ENCODE measurements at places on chromosomes 13 and 19.

DNA sequence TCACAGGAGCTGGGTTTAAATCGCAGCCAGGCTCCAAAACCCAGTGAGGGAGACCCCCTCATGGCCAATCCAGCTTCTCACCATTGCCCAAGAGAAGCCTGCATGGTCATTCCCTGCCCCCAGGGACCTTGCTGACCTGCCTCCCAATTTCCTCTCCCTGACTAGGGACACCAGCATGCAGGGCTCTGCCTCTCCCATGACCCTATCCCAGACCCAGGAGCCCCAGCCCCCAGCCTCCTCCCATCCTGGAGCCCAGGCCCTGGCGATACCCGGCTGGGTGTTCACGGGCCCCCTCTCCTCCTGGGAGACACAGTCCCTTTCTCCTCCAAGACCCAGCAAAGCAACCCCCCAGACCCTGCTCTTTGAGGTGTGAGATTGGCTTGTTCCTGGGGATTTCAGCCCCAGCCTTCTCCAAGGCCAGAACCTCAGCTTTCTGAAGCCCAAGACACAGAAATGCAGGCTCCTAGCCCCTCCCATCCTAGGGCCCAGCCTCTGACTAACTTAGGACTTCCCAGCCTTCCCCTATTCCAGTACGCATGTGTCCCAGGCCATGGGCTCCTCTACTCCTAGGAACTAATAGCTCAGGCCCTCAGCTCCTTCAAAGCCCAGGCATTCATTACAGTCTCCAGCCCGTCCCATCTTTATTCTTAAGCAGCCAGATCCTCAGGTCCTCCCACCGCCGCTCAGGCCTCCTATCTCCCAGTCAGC lies 1.1 kb downstream of the GYS1 start:
- DNase-seq: peak; percentile 56

DNA sequence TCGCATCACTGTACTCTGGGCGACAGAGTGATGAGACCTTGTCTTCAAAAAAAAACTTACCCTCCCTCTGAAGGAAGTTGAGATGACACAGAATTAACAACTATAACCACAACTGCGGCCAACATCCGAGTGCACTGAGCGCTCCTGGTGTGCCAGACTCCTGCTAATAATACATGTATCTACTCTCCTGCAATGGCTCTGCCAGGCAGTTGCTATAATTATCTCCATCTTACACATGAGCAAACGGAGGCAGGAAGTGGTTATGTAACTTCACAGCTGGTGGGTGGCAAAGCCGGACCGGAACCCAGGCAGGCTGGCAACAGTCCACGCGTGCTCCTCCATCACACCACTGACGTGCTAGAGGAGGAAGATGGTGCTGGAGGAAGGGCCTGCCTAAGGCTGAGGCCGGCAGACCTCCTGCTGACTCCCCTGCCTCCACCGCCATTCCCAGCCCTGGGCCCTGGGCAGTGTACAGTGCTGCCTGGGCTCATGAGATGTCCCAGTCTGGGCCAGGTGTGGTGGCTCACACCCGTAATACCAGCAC lies 12.6 kb downstream of the XRCC1 start:
- DNase-seq: no peak

DNA sequence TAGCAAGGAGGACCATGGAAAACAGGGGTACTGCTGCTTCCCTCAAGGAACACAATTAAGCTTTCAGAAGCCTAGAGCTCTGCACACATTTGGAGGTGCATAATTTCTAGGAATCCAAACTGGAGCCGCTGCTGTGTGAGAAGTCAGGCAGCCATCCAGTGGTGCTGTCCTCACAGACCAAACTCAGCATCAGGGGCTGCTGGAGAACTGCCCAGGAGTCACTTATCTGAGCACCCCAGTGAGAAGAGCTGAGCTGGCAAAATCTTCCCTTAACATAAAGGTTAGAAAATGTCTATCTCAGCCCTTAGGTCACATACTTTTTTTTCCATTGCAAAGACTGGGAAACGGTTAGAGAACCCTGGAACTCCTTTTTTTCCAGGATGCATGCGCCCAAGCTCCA lies 72.8 kb downstream of the ATP7B start:
- DNase-seq: no peak

DNA sequence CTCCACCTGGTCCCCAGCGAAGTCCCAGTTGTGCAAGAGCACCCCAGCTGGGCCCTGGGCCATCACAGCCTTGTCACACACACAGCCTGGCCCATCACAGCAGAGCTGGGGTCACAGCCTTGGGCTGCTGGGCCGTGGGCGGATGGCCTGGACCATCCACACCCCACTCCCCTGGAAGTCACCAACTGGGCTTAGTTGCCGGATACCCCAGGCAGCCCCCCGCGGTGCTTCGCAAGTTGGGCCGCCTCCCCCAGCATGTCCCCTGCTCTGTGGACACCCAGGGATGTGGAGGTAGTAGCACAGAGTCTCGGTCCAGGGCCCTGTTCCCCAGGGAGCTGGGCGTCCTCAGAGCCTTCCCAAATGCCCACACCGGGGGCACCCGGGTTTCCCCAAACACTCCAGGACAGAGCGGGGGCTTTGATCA lies 4.5 kb upstream of the ZNF554 start:
- no peak for DNase-seq

GRCh38 chr13:21979161-21979806 lies 308.4 kb downstream of the FGF9 start:
- DNase-seq: no peak

Measured in HAP-1 (cell line).